NCI-H2171 treated with DMSO at 0.1 percent for 48 hours (cell line): ENCODE measurements at places on chromosomes 4 and X.
A peak's percentile ranks its signal among the peaks of the same experiment; 100 is the strongest.

- no peak for DNase-seq
Observed at GRCh38 chrX:31217084-31217483, 145.2 kb upstream of the FTHL17 start.

- DNase-seq: no peak
Observed at GRCh38 chr4:39591290-39591689, 47.4 kb downstream of the SMIM14 start.

GRCh38 chrX:123801901-123802300, 58.0 kb upstream of the XIAP start:
- DNase-seq: no peak

DNA sequence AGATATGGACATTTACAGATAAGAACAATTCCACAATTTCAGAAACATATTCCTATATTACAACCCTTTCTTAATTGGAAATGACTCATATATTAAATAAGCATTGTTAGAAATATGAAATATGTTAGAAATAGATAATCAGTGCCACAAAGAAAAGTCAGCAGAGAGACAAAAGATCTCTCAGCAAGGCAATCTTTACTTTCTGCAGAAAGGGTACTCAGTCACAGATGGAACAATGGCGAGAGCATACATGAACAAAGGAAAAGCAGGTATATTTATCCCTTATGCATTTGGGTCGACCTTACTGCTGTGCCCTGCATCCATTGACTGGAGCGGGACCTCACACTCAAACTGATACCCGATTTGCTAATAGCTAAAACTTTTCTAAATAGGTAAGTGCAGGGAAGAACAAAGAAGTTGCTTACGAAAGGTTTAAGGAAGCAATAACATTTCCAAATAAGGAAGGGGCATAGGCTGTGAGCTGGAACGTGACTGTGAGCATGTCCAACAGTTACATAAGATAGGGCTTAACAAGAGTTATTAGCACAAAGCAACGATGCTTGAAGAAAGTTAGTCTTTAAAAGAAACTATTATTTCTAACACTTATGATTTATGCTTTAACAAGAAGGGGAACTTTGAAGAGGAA, 40.8 kb downstream of the MGARP start:
- no peak for DNase-seq

DNA sequence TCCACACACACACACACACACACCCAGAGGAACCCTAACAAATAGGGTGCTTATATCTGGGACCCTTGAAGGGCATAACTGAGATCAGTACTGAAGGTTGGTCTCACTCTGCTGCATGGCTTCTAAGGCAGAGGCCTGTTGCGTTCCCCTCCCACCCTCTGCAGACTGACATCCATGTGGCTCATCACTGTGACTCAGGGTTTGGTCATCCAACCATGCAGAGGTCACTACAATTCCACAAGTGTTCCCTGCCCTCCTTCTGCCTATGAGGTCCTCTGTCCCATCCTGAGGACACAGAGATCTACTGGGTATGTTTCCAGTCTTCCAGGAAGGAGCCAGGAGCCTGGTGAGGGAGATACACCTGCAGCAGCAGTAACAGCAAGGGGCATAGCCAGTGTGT, 55.8 kb downstream of the XAGE2 start:
- no peak for DNase-seq

DNA sequence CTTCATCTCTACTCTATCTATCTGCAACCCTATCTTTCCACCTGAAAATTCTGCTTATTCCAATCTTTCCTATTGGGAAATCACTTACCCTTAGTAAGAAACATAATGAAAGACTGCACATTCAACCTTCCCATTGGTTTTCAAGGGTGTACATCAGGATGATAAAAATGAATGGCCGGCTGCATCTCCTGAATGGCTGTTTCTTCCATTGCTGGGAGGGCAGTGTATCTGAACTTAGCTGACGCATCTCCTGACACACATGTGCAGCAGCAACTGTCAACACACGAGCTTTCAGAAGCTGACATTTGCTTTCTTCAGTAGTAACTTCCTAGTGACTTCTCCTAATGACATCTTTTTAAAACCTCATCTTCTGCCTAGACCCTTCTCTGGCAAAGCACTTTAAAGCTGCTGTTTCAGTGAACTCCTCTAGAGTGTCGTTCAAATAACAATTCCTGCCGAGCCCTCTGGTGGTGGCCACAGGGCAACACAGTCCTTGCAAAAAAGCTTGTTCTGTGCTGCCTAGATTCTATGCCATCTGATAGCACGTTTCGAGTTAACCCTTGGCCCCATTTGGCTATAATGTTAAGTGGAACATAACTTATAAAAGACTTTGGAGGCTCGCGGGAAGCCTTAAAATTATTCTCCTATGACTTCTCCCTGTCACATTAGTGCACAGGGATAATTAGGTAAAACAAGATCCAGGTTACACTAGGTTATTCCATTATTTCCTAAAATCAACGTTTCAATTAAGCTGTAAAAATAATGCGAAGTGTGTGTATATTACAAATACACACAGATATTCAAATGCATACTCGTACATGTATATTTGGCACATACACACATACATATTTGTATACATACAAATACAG, 2340.7 kb downstream of the PCDH7 start:
- DNase-seq: peak; percentile 4

DNA sequence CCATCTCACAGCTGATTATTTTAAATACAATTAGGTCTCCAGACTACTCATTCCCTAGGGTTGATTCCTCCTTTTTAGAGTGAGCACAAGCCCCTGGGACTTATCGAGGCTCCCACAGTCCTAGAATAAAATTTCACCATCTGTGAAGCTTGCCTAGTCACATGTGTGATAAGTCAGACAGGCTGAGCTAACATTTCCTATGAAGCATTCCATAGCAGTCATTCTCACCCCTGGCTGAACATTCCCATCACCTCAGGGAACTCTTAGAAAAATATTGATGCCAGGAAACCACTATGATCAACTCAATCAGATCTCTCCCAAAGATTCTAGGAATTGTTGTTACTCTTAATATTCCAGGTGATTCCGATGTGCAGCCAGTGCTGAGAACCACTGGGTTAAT, 37.7 kb downstream of the ARHGEF9 start:
- peak; percentile 39 for DNase-seq

GRCh38 chr4:79325864-79326328, at the start of gene NAA11:
Gene NAA11 (minus strand): TSS chr4:79326061. CDS start chr4:79325877, 184 bp downstream.
- DNase-seq: no peak

DNA sequence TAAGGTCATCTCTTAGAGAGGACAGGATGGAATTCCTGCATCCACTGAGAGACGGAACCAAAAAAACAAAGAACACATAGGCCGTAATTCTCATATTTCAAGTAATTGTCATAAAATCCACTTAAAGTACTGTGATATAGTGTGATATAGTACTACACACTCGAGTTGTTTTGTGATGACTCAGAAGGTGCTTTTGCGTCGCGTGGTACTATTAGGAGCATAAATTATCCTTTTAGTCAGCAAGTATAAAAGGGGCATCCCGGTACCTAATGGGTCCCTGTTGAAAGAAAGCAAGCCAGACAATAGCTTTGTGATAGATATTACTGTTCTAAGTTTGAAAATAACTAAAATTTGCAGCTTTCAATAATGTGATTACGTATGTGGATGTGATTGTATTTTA, 55.3 kb downstream of the GPR143 start:
- no peak for DNase-seq

- DNase-seq: no peak
Observed at GRCh38 chrX:9489234-9489633, 24.4 kb downstream of the TBL1X start.

DNA sequence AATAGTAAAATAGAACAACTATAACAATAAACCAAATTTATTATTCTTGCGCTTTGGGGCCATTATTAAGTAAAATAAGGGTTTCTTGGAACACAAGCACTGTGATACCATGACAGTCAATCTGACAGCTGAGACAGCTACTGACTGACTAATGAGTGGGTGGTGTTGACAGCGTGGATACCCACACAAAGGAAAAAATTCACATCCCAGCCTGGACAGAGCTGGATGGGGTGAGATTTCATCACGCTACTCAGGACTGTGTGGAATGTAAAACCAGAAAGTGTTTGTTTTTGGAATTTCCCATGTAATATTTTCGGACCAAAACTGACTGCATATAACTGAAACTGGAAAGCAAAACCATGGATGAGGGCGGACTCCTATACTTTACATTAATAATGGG, 48.8 kb downstream of the IGFBP7 start:
- no peak for DNase-seq

GRCh38 chrX:13898603-13899002, 81.7 kb upstream of the GPM6B start:
- DNase-seq: no peak

DNA sequence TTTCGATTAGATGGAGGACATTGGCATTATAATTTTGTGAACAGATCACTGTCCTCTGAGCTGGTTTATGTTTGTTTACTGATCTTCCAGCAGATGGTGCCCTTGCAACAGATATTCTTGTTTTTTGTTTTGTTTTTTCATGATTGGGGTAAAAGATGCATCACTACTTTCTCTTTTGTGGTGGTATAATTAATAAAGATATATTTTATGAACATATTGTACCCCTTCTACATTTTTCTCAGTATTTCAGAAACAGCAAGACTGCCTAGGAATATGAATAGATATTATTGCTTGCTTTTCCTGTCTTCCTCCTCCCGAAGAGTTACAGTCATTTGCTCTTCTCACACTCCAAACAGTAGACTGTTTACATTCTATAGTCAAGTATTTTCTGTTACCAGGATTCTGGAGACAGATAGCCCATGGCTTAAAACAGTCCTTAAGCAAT, 905.2 kb downstream of the TRAM1L1 start:
- DNase-seq: peak; percentile 16

- no peak for DNase-seq
Observed at GRCh38 chr4:78659665-78660064, 108.1 kb downstream of the ANXA3 start.

DNA sequence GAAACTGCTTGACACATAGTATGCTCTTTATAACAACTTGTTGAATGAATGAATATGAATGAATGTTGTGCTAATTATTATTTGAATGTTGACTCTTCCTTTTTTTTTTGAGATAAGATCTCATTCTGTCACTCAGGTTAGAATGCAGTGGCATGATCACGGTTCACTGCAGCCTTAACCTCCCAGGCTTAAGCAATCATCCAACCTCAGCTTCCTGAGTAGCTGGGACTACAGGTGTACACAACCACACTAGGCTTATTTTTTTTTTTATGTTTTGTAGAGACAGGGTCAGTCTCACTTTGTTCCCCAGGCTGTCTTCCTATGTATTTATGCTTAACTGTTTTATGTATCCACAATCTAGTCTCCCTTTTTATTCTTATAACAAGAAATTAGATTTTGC, 114.7 kb upstream of the WDFY3 start:
- no peak for DNase-seq

DNA sequence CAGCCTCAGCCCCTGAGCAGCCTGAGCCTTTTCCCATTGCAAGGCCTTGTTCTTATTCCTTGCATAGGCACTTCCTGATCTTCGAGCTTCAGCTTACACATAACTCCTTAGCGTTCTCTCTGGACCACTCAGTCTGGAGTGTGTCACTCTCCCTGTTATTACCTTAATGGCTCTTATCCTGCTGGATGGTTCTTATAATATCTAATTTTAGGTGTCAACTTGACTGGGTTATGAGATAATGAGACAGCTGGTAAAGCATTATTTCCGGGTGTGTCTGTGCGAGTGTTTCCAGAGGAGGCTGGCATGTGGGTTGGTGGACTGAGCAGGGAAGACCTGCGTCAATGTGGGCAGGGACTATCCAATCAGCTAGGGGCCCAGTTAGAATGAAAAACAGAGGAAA, 75.7 kb downstream of the HAUS3 start:
- DNase-seq: no peak

DNA sequence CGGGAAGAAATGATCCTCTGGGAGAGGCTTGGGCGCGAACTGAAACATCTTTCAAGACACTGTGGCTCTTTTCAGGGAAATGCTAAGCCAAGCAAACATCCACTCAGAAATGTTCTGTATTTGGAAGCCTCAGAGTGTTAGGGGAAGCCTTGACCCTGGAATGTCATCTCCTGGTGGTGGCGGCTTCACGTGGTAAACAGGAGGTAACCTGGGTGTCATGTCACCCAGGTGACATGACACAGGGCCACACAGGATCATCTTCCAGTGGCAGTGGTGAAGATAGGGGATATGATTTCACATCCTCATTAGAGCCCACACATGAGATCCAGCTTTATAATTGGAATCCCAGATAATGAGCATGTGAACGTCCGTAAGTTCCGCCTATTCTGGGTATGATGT, 140.0 kb downstream of the TBL1X start:
- no peak for DNase-seq

GRCh38 chrX:21959362-21960051, 19.0 kb downstream of the SMS start:
- no peak for DNase-seq

DNA sequence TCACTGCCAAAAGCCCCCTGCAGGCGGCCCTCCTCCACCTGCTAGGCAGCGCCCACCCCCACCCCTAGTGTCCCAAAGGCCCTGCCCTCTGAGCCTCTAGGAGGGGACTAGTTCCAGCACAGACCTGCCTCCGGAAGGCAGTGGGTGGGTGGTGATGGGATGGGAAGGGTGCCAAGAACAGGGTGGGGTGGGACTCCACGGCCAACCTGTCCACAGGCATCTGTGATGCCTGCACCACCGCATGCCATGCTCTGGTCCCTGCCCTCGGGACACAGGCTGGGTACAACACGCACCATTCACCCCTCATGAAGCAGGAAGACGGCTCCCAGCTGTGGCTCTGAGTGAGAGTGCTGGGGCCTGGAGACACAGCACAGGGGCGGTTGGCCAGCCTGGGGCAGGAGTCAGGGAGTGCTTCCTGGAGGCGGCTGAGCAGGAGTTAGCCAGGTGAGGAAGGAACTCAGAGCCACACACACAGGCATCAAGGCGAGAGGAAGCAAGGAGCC, 243.1 kb upstream of the PSAPL1 start:
- peak; percentile 2 for DNase-seq

GRCh38 chrX:73668779-73669178, 105.8 kb downstream of the CHIC1 start:
- DNase-seq: no peak

GRCh38 chr4:159368320-159368719, 265.4 kb downstream of the RAPGEF2 start:
- DNase-seq: no peak

DNA sequence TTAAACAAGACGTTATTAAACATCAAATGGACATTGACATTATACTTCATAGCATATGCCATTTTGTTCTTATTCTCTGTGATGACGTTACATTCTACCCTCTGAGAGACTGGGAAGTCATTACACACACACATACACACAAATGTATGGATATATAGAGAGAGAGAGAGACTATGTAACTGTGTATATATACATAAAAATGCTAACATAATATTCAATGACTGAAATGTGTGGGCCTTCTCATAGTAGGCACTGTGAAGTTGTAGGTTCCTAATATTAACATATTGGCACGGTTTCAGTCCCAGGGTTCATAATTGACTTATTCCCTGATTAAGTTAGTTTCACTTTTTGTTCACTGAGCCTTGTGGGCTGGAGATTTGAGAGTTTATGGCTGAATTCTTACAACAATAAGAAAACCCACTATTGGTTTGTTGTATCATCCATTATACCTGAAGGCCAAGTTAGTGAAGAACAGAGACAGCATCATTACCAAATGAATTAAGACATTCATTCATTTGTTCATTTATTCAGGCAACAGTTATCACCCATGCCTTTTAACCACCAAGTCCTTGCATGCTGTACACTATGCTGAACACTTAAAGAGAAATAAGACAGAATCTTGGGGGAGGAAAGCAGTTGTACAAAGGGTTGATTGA, 68.5 kb downstream of the GAB1 start:
- no peak for DNase-seq
